Activated naive CD8-positive, alpha-beta T cell treated with anti-CD3 and anti-CD28 coated beads for 36 hours (primary cell): ENCODE measurements at places on chromosomes 6 and 20.

GRCh38 chr6:150617496-150618460, 18.1 kb downstream of the PLEKHG1 start:
- no peak for DNase-seq

GRCh38 chr6:159633196-159633595, 59.8 kb downstream of the SOD2 start:
- DNase-seq, result no peak

DNA sequence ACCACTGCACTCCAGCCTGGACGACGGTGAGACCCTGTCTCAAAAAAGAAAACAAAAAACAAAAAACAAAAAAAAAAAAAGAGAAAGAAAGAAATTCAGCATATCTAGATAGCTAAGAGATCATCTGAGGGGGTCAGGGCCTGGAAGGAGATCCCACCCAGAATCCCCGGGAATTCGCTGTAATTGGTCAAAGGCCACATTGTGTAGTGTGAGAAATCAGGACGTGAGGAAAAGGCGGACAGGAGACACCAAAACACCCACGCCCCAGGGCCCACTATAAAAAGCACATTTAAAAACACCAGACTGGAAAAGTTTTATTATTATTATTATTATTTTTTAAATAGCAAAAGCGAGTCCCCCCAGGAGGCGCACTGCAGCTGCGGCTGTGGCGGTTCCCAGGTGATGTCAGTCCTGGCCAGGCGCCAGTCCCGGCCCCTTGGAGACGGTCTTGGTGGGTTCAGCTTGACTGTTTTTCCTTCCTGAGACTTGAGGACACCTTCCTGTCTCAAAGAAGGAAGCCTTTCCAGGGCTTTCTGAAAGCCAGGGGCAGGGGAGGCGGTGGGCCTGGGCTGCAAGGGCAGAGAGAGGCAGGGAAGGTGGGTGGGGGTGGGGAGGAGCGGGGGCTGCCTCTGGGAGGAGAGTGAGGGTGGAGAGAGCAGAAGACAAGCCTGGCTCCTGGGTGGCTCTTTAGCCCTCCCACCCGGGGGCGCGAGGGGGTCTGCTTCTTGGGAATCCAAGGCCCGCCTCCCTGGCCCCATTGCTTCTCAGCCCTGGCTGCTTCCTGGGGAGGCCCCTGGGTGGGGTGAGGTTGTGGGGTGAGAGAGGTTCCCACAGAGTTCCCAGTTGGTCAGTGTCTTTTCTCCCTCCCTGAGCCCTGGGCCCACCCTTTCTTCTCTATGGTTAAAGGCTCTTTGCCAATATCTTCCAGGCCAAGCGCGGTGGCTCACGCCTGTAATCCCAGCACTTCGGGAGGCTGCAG, 14.5 kb downstream of the TCF15 start:
- no peak for DNase-seq

- DNase-seq, result no peak
Measured at GRCh38 chr6:79438030-79438429, 99.2 kb downstream of the LCA5 start.

GRCh38 chr6:34157851-34158250, 12.0 kb upstream of the GRM4 start:
- no peak for DNase-seq

GRCh38 chr6:44739181-44739580, 351.7 kb downstream of the CDC5L start:
- DNase-seq, result no peak

DNA sequence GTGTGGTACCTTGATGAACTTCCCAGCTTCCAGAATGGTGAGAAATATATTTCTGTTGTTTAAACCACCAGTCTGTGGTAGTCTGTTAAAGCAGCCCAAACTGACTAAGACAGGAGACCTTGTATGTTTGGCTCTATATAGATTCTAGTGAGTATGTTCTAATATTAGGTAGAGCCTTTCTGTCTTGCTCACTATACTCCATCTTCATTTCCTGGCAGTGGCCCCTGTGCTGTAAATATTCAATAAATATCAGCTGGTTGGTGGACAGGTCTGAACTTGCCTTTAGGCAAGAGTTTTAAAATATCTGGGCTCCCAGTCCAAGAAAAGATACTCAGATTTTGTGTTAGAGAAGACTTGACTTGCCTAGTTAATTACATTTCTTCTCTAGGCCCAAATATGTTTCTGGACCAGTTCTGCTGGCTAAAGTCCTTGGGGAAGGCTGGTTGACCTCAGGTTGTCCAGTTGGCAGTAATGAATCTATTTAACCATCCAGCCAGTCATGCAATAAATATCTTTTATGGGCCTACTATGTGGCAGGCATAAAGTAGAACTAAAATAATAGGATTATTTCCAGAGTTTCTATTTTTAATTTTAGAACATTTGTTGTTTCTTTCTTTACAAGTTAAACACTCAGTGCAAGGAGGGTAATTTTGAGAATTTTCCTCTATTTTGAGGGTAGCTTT, 22.3 kb downstream of the PPP1R14C start:
- DNase-seq, result no peak
